ENCODE measurements at places on chromosomes 7 and 10.

DNA sequence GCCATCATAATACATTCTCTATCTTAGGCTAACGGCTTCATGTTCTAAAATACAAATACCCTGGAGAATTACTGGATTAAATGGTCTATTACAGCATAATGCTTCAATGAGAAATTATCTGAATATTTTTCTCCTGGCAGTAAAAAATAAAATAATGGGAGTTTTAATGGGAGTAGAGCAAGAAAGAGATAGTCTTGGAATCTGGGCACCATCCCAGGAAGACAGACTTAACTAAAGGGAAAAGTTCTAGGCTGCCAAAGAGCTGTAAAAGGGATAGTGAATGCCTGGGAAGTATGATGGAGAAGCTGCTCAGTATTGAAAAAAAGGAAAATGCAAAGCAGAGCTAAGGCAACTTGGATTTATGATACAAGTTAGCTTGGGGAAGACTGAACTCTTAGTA, 12.1 kb upstream of the SYPL1 start:
- no peak for DNase-seq

GRCh38 chr7:78588393-78588792, 789.8 kb downstream of the PHTF2 start:
- no peak for DNase-seq

GRCh38 chr7:79199961-79200360, 253.5 kb downstream of the MAGI2 start:
- no peak for DNase-seq

- no peak for DNase-seq
Observed at GRCh38 chr10:121435099-121435875, 163.0 kb downstream of the FGFR2 start.

- no peak for DNase-seq
Observed at GRCh38 chr7:3175285-3175902, 125.7 kb upstream of the SDK1 start.

DNA sequence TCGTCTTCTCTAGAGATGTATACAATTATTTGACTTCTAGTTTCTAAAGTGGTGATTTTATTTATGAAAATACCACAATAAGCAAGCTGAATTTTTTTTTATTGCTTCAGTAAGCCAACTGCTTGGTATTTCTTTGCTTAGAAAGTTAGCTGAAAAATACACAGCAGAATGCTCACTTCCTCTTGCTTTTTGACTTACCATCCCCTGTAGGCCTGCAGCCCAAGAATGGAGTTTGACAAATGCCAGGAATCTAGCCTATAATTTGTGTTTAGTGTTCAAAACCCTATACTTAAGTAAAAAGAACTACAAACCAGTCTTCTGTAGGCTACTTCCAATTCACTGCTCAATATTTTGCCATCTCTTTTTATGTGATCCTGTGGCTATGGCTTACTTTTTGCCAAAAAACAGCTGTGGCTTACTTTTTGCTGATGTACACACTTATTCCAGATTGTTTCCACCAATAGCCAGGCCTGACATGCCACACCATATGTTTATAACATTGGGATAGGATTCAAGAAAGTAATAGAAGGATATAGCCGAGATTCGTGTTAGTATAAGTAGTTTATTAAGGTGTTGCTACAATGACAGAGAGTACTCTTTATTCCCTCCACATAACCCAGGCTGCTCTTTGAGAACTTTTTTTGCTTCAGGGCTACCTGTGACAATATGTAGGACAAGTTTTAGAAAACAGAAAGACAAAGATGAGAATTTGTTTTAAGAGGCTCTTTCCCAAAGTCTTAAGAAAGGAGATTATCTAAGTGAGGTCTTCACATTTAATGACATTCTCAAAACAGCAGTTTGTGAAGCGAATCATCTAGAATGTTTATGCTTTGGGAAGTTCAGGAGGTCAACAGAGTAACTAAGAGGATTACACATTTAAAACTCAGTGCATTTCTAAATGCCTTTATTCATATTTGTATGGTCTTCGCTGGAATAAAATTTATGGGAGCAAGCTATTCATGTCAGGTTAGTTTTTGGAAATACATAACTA, 263.9 kb upstream of the FZD1 start:
- no peak for DNase-seq

DNA sequence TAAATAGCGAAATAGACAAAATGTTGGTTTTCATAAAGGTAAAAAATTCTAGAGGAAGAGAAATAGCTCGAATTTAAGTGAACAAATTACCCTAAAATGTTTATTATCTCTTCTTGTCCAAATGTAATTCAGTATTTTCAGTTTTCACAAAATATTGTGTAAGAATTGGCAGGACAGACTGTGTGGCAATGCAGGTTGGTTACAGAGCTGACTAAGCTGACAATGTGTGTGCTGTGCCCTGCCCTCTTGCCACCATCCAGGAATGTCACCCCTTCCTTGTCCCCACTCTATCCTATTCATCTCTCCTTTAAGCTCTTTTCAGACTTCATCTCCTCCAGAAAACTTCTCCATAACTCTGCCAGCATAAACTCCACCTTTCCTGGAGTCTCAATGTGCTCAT, 46.1 kb downstream of the COL28A1 start:
- no peak for DNase-seq

- DNase-seq, result no peak
Observed at GRCh38 chr10:43959364-43960134, 310.9 kb upstream of the ZNF32 start.

DNA sequence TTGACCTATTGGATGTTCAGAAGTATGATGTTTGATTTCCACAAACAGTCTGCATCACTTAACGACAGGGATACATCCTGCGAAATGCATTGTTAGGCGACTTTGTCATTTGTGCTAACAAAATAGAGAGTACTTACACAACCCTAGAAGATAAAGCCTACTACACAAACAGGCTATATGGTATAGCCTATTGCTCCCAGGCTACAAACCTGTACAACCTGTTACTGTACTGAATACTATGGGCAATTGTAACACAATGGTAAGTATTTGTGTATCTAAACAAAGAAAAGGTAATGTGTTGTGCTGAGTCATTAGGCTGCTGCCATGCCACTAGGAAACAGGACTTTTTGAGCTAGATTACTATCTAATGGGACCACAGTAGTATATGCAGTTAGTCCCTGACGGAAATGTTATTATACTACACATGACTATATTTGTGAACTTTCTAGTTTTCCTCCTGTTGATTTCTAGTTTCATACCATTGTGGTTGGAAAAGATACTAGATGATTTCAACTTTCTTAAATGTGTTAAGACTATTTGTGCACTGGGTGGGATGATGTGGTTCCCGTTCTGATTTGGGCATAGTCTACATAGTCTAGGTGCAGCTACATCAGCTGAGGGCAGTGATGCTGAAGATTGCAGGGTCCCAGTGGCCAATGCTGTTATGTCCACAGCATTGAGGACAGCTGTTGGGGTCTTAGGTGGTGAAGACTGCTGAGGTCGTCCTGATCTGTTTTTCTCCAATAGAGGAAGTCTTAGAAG, 161.7 kb downstream of the HTR7 start:
- no peak for DNase-seq

- no peak for DNase-seq
Observed at GRCh38 chr7:24138343-24138742, 145.6 kb upstream of the NPY start.

GRCh38 chr10:19920075-19920726, 104.0 kb downstream of the PLXDC2 start:
- DNase-seq, result no peak
